ENCODE measurements at places on chromosomes 4 and X.

DNA sequence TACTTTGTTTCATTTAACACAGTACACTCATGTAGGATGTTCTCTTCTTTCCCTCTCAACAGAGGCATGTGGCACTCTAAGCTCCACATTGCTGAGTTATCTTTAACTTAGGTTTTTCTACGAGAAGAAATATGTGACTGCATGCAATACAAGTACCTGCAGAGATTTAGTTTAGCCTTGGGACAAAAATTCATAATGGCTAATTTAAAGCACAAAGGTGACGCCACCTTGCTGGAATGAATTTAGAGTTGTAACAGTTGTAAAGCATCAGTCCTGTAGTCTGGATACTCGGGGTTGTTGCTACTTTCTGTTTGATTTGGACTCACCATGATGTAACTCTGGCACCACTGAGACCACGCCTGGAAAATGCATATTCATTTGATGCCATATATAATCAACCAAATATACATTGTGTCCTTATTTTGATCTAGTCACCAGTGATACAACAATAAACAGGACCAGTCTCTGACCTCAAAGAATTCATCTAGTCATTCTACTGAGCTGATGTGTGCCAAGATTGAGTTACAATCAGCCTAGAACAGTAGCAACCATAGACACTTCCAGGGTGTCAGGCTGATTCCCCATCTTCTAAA, 451.0 kb upstream of the ZFP42 start:
- DNase-seq: no peak

- no peak for DNase-seq
These were observed 81.1 kb upstream of the SH3RF1 start for GRCh38 chr4:169351872-169352271.

GRCh38 chr4:136637071-136637777, 895.1 kb downstream of the PCDH18 start:
- no peak for DNase-seq

- no peak for DNase-seq
These were observed 24.9 kb upstream of the GPC4 start for GRCh38 chrX:133440081-133440796.

DNA sequence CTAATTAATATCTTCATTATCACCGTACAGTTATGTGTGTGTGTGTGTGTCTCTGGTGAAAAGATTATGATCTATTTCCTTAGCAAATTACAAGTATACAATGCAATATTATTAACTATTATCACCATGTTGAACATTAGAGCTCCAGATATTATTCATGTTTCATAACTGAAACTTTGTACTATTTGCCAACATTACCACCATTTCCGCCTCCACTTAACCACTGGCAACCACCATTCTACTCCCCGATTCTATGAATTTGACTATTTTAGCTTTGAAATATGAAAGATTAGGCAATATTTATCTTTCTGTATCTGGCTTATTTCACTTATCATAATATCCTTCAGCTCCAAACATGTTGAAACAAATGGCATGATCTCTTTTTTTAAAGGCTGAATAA, 717.9 kb downstream of the ARAP2 start:
- no peak for DNase-seq

DNA sequence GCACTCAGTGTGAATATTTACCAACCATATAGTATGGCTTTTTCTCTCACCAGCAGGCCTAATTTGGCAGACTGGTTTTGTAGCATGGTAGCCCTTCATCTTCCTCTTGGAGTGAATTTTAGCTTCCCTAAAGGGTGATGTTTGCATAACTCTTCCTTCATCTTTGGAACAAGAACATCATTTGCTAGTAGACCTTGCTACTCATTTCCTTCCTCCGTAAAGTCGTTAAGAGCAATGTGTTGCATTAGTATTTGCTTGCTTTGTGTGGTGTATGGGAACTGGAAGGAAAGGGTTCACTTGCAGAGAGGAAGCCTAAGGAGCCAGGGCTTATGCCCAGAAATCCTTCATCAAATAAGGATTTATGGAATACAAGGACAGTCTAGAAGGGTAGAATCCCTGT, 50.2 kb upstream of the PGRMC2 start:
- DNase-seq: no peak

Data from effector memory CD4-positive, alpha-beta T cell (primary cell).